WERI-Rb-1 (cell line): ENCODE measurements at places on chromosomes 11 and 22.
A peak's percentile ranks its signal among the peaks of the same experiment; 100 is the strongest.

- peak; percentile 81 for DNase-seq
Measured at GRCh38 chr11:554428-555226, 5.9 kb downstream of the LMNTD2 start.

GRCh38 chr11:60767388-60767811 is 10.7 kb downstream of the MS4A15 start:
- DNase-seq: no peak

DNA sequence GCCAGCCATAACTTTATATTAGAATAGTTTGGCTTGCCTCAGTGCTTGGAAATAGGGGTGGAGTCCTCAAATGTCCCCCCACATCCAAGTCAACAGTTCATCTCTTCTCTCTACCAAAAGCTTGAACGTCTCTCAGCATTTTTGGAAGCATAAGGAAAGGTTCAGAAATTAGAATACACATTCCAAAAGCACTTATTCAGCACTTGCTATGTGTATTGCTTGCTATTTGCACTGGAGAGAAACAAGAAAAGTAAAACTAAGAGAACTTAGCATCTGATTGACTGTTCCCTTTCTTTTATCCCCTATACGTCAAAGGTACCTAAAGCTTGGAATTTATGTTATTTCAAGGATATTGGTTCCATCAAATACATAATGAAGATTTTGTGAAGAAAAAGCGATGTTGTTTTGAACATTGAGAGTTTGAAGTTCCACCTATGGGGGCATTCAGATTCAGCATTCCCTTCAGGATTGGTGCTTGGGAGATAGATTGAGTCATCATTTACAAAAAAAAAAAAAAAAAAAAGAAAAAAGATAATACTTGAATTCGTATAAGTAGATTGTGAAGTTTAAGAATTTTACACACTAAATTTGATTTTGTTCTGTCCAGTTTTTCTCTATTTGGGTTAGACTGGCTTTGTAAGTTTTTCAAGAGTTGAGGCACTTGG is 1.3 kb downstream of the TBRG1 start:
- DNase-seq: no peak

GRCh38 chr11:17640493-17641164 is 78.7 kb upstream of the MYOD1 start:
- DNase-seq: no peak

- no peak for DNase-seq
Measured at GRCh38 chr11:86991341-86991740, 36.1 kb upstream of the FZD4 start.

DNA sequence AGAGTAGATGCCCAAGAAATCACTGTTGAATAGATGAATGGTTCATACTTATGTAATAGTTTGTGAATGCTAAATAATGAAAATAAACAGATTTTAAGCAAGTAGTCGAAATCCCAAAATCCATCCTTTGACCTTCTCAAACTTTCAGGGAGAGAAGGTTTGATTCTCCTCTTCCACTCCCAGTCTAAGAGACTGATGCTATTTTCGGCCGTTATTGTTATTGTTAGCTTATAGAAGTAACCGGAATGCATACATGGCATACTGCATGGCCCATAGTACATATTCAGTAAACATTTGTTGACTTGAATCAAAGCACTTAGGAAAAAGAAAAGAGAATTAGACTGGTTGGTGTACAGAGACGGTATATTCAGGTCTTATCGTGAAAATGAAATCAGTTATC is 76.6 kb downstream of the NAV2 start:
- DNase-seq: no peak

DNA sequence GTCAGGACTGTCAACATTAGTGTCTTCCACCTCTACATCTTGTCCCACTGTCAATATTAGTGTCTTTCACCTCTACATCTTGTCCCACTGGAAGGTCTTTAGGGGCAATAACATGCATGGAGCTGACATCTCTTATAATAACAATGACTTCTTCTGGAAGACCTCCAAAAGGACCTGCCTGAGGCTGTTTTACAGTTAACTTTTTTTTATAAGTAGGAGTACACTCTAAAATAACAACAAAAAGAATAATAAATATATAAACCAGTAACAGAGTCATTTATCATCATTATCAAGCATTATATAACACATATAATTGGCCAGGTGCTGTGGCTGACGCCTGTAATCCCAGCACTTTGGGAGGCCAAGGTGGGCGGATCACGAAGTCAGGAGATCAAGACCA is 57.5 kb downstream of the PAK1 start:
- no peak for DNase-seq
